ENCODE measurements at places on chromosomes 6 and 20.
A peak's percentile ranks its signal among the peaks of the same experiment; 100 is the strongest.

DNA sequence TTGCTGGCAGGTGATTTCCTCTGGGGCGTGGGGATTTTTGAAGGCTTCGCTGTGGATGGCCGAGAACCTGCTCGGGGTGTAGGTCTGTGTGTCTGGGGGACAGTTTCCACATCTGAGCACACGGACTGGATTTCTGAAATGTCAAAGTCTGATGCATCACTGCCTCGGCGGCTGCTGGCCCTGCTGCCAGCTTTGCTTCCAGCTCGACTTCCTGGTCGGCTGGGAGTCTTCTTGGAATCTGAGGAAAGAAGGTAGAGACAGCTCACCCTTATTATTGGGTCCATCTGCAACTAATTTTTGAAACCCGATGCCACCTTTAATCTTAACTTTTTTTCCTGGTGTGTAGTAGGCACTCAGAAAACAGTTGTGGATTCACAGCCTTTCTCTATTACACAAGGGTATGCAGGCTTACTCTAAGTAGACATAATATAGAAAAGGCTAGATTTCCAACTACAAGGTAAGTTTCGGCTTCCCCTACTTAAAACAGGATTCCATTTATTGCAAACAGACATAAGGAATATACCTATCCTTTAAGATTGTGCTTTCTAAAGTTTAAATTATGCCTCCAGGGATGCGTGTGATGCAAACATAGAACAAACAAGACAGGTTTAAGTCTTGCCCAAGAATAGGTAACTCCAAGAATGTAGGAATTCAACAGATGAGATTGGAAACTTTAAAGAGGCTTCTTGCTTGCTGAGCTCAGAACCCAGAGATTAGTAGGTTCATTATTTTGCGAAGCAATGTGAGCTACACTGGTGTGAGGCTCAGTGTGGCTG is 183.5 kb downstream of the DST start:
- no peak for DNase-seq

DNA sequence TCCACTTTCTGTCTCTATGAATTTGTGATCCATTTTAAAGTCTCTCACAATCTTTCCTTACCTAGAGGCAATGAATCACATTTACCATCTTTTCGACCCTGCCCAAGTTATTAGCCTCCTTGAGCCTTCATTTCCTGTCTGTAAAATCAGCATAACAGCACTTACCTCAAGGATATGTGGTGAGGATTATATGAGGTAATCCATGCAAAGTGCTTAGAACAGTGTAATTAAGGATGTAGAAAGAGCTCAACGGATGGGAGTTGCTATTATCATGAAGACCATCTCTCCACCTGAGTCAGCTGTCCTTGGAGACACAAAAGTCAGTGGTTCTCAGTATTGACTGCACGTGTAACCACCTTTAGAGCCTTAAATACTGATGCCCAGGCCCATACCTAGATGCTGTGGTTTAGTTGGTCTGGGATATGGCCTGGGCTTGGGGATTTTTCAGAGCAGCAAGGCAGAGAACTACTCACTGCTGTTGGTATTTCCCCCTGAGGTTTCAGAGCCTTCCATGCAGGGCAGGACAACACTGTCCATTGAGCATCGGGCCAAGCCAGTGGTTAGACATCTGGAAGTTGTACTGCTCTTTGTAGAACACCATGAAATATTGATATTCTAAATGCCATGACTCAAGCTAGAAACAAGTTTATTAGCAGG is 55.8 kb downstream of the LYRM2 start:
- DNase-seq: no peak

GRCh38 chr6:169885131-169885530 is 133.7 kb downstream of the ERMARD start:
- DNase-seq: no peak

DNA sequence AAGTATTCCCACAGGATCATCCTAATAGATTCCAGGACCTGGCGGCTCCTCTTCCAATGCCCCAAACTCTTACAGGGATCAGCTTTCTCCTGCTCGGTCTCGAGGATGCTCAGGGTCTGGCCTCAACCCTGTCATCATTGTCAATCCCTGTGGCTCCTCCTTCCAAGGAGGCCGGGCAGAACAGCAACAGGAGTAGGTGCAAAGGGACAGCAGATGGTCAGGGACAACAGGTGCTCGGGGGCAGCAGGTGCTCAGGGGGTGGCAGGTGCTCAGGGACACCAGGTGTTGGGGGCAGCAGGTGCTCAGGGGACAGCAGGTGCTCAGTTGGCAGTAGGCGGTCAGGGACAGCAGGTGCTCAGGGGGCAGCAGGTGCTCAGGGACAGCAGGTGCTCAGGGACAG is 84.8 kb downstream of the TTLL2 start:
- no peak for DNase-seq

DNA sequence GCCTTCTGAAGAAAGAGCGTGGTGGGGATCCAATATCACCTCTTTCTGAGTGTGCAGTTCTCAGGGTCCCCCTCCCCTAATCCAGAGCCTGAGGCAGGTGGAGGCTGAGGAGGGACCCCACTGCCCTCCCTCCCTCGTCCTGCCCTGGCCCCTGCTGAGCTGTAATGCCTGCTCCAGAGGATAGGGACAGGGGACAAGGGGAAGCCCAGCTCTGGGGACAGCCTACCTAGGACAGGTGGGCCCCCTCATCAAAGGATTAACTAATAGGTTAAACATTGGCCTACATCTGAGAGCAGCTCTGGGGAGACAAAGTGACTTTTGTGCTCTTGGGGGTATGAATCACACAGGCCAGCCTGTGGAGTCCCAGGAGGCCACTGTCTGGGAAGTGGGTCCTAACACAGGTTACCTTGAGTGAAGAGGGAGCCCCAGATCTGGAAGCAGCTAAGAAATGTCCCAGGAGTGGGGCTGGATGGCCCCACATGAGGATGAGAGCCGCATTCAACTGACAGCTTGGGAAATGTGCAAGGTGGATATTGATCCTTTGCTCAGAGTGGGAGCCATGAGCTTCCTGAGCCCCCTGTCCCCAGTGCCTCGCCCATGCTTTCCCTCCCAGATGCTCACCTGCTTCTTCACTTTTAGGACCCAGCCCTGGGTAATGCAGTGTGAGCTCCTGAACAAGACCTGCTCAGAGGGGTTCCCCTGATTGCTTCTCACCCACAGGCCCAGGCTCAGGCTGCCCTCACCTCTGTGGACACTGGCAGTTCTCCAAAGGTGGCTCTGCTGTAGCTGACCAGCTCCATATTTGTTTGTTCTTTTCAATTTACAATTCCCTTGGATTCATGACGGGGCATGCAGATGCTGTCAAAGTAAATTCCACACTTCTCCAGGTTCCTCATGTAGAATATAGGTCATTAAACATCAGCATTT is 17.8 kb upstream of the CST9L start:
- no peak for DNase-seq

- peak; percentile 37 for DNase-seq
Measured at GRCh38 chr6:167907837-167908681, 81.3 kb downstream of the AFDN start.

DNA sequence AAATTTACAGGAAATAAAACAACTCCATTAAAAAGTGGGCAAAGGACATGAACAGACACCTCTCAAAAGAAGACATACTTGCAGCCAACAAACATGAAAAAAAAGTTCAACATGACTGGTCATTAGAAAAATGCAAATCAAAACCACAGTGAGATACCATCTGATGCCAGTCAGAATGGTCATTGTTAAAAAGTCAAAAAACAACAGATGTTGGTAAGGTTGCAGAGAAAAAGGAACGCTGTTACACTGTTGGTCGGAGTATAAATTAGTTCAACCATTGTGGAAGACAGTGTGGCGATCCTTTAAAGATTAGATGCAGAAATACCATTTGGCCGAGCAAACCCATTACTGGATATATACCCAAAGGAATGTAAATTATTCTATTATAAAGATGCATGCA is 858.0 kb upstream of the FLRT3 start:
- no peak for DNase-seq

- DNase-seq: no peak
Measured at GRCh38 chr6:84081222-84081621, 47.6 kb downstream of the MRAP2 start.

GRCh38 chr20:33337531-33338165 is 54.6 kb downstream of the BPIFB1 start:
- no peak for DNase-seq

DNA sequence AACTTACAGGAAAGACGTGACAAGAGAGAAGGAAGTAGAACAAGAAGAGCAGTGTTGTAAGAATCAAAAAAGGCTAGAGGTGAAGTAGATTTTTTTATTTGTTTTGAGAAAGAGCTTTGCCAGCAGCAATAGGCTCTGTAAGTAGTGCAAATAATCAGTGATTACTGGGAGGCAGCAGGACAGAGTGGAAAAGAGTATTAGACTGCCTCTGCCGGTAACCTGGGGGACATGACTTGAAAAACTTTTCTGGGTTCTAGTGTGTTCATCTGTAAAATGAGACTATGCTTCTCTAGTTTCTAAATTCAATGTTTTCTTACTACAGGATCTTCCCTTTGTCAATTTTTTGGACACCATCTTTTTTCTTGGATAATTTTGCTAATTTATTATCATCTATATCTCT is 5.8 kb upstream of the IRAK1BP1 start:
- DNase-seq: no peak

- peak; percentile 50 for DNase-seq
Measured at GRCh38 chr6:84575264-84575663, 189.1 kb downstream of the TBX18 start.

Measured in fibroblast of skin of scalp (primary cell).